NCI-H774 (cell line): ENCODE measurements at places on chromosomes 3 and 15.

DNA sequence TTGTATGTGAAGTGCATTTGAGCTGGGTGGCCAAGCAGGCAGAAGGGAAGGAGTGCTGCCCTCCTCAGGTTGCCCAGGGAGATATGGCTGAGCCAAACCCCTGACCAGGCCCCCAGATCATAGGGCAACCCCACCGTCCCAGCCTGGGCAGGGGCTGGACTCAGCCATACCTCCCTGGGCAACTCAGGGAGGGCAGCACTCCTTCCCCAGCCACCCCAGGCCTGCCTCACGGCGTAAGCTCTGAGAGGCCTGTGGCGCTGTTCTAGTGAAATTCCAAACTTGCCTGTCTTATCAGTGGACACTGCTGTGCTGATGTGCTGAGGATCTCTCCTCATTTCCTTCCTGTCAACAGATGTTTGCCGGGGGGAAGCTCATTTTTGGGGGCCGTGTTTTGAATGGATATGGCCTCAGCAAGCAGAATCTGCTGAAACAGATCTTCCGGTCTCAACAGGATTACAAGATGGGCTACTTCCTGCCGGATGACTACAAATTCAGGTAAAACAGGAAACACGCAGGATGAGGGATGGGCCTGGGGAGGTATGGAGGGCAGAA is 57.6 kb upstream of the FGD5 start:
- DNase-seq, result no peak

DNA sequence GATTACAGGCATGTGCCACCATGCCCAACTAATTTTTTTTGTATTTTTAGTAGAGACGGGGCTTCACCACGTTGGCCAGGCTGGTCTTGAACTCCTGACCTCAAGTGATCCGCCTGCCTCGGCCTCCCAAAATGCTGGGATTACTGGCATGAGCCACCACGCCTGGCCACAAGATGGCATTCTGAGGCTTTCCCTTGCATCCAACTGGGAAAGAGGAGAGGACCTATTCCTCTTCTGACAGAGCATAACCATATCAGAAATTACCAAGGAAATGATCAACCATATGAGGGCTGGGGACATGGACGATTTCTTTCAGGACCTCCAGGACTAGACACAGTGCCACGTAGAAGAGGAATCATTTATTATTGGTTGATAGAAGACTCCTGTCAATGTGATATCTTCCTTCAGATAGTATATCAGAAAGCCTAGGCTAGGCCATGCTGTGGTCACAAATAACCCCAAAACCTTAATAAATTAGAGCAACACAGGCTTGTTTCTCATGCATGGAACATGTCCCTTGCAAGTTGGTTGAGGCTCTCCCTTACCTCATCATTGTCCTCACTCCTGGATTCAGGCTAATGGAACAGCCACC is 372.3 kb upstream of the IL12A start:
- peak; percentile 57 for DNase-seq

- no peak for DNase-seq
Measured at GRCh38 chr3:106336619-106337018, 467.8 kb upstream of the CBLB start.

GRCh38 chr15:69392352-69392751 is 21.8 kb upstream of the KIF23 start:
- DNase-seq, result no peak

- DNase-seq, result no peak
Measured at GRCh38 chr15:38028869-38029268, 94.4 kb downstream of the TMCO5A start.

DNA sequence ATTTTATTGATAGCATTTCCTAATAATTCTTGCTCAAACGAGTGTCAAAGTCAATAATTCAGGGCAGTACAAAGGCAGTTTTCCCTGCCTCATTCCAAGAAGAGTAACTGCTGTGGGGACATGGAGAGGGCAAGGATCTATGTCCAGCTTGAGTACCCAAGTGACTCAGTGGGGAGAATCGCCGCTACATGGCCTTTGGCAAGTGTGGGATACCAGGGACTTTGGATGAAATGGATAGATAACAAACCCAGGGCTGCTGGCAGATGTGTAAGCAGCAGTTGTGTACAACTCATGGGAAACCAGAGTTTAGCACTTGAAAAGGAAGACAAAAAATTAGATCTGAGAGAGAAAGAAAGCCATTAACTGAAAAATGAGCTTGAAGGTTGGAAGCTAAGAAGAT is 122.2 kb upstream of the TRIM42 start:
- DNase-seq, result no peak

- no peak for DNase-seq
Measured at GRCh38 chr3:25940935-25941334, 151.0 kb downstream of the OXSM start.

DNA sequence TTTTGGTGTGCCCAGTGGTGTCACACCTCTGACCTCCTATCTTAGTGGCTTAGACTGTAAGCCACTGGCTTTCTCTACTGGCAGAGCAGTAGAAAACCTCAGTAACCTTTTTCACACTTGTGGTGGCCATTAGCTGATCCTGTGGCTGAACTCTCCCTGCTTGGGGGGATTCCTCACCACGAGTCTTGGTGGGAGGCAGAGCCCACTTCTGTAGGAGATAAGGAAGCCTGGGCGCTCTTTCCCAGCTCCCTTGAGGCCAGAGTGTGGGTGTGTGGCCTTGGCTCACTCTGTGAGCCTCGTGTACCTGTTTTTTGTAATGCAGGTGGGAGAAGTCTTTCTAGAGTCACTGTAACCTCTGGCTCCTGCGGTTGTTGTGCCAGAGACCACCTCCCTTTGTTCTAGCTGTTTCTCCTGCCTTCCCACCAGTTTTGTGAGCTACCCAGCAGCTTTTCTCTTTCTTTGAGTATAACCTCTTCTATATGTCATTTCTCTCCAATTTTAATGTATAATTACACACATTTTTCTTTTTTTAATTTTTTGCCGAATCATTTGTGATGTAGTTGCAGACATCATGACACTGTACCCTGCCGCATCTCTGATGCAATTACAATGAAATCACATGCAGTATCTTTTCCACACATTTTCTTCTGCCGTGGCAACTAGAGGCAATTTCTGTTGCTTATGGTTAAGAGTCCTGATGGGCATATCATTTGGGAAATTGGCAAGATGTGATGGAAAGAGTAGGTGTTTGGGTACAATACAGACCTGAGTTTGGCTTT is 13.8 kb downstream of the XCR1 start:
- no peak for DNase-seq

GRCh38 chr3:194281306-194281705 is 69.8 kb downstream of the CPN2 start:
- DNase-seq, result no peak

DNA sequence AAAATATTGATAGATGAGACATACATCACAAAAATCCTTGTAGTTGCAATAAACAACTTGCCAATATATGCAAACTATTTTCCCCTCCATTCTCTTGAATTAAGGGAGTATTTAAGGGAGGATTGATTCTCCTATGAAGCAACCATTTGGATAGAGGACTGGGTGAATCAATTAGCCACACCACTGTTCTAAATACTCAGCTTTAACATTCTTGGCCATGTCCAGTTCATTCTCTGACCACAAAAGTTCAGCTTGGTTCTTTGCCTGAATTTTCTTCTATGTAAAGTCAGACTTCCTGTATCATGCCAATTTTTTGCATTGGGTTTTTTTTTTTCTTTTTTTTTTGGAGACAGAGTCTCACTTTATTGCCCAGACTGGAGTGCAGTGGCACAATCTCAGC is 15.8 kb upstream of the SEC11A start:
- no peak for DNase-seq

DNA sequence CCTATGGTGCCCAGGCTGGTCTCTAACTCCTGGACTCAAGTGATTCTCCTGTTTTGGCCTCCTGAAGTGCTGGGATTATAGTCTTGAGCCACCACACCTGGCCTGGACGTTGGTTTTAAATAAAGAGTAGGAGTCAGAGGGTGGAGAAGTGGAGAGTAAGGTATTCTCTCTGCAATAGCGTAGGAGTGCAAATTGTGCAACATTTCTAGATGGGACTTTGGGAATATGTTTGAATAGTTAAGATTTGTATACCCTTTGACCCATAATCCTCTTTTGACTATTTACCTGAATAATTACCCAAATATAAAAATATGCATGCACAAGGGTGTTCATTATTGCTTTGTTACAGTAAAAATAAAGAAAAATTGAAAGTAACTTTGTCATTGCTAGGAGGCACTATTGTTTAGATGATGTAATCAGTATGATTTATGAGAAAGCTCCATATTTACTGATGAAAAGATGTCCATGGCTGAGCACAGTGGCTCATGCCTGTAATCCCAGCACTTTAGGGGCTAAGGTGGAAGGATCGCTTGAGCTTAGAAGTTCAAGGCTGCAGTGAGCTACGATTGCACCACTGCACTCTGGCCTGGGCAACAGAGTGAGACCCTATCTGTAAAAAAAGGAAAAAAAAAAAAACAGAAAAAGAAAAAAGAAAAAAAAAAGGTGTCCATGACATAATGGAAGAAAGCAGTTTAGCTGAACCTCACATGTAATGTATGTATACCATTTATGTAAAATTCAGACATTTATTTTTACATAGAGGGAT is 15.1 kb upstream of the XYLB start:
- no peak for DNase-seq

GRCh38 chr3:119636249-119636648 is 24.1 kb downstream of the POPDC2 start:
- DNase-seq, result no peak

- no peak for DNase-seq
Measured at GRCh38 chr15:62840526-62841268, 201.8 kb upstream of the TPM1 start.

GRCh38 chr3:4812591-4812990 is 166.6 kb upstream of the BHLHE40 start:
- DNase-seq, result no peak

DNA sequence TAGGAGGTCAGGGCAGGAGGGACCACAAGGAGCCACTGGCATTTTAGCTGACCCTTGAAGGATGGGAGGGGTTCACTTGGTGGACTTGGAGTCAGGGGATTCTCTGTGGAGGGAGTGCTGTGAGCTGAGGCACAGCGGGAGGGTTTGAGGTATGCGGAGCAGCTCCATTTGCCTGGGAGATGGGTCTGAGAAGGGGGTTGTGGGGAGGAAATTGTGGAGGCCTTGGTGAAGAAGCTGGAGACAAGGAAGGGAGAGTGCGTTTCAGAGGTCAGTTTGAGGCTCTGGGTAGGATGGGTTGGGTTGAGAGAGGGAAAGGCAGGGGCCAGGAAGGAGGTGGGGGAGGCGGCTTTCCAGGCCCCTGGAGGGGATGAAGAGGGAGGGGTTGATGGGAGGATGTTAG is 20.2 kb downstream of the PLEKHO2 start:
- DNase-seq, result no peak

DNA sequence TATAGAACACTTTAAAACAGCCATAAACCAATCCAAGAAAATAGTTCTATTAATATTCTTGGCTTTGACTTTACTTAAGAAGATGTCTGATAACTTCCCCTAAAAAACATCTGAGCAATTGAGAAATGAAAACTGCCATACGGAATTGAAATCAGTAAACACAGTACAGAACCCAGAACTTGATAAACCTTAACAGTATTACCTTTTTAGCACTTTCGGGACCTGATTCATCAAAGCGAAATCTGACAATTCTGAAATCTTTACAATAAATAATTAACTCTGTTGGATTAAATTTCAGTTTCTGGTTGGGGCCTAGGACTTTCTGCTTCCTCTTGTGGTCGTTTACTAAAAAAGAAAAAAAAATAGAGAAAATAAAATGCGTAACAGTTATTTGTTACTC is 17.3 kb downstream of the MTMR10 start:
- no peak for DNase-seq

GRCh38 chr15:35717721-35718120 is 171.8 kb upstream of the DPH6 start:
- DNase-seq, result no peak
